Epithelial cell of esophagus (primary cell): ENCODE measurements at places on chromosomes 11 and 22.

DNA sequence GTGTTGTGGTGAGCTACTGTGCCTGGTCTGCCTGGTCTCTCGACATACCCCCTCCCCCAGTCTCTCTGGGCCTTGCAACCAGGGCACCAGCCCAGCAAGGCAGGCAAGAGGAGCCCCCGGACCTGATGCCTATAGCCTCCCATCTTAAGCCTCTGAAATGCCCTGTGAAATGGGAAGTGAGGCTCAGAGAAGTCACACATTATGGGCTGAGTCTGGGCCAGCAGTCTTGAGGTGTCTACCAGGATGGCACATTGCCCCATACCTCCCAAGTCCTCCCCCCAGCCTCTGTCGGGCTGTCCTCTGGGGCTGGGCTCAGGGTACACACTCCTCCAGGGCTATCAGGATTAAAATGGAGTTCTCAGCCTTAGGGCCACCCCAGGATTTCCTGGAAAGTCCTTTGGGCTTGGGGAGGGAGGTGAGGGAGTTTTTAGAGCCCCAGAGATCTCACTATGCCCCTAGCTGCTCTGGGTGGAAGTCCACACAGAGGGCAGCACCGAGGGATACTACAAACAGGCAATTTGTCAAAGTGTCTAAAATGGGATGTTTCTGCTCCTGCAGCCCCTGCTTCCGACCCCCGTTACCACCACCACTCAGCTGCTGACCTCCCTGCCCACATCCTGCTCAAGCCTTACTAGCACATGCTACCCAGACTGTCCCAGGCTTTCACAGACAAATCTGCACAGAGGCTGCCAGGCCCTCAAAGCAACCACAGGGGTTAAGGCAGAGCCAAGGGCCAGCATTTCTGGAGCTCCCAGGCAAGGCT lies 3.1 kb upstream of the SH3BP1 start:
- no peak for DNase-seq

DNA sequence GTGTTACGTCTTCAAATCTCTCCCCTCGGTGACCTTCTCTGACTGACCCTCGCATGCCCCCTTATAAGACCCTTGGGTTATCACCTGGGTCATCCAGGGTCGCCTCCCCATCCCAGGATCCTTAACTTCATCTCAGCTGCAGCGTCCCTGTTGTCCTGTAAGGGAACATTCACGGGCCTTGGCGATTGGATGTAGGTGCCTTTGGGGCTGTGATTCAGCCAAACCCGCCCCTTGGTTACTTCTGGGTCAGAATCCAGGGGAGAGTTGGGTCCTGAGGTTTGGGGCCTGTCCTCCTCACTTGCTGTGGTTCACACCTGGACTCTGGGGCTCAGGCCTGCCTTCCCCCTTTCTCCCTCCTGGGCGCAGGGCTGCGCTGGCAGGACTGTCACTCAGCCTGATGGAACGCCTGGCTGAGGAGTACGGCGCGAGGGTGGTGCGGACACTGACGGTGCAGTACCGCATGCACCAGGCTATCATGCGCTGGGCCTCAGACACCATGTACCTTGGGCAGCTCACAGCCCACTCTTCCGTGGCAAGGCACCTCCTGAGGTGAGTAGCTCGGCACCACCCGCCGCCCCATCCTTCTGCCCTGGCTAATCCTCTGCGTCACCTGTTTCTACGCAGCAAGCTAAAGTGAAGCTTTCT lies 29.4 kb downstream of the IGHMBP2 start:
- DNase-seq: no peak

GRCh38 chr11:43852057-43852636 lies 28.5 kb upstream of the ALKBH3 start:
- peak; percentile 79 for DNase-seq

GRCh38 chr11:45853332-45854219 lies 6.3 kb downstream of the CRY2 start:
- no peak for DNase-seq

DNA sequence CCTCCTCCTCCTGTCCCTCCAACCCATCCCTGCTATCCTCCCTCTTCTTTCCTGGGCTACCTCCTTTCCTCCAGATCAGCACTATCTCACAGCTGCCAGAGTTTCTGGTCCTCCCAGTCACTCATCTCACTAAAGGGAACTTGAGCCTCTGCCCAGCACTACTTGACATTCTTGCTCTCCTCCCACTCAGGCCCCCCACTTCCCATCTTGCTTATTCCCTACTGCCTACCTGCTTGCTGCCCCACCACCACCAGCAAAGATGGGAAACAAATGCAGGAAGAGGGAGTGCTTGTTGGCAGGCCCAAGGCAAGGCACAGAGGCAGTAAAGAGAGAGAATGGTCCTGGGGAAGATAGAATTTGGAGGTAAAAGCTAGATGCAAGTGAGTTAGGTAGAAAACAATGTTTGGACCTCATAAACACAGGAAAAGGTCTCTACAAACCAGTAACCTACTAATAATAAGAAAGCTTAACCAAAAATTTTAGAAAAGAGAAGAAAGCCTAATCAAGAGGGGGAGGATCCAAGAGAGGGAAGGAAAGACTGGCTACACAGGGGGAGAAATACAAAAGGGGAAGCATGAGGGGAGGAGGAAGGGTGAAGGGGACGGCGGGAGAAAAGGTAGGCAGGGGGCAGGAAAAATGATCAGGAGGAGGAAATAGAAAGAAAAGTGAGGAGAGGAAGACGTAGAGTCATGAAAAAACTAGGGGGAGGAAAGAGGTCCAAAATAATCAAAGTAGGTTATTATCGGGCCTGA lies 63.6 kb downstream of the PAK1 start:
- no peak for DNase-seq

GRCh38 chr11:59207988-59208451 lies 4.7 kb downstream of the MPEG1 start:
- DNase-seq: peak; percentile 65
